Fibroblast of the aortic adventitia (primary cell): ENCODE measurements at places on chromosomes 5 and 9. TPM values are rescaled to one million over a fixed set of nuclear protein-coding genes. Genes with fewer than 3 reads are reported as not detected.

- no peak for DNase-seq
Measured at GRCh38 chr5:58544926-58545325, 37.9 kb upstream of the RAB3C start.

- no peak for DNase-seq
Measured at GRCh38 chr9:127314911-127315310, 50.3 kb downstream of the GARNL3 start.

The SLC6A7 gene
- not detected in 2 replicates for total RNA-seq

The OMD gene
- total RNA-seq, result 0.33 and 16.1 TPM in 2 replicates

The NR5A1 gene
- total RNA-seq, result not detected in 2 replicates

The PCDHGA9 gene
- 4.1 and 7.3 TPM in 2 replicates for total RNA-seq

- DNase-seq, result no peak
Measured at GRCh38 chr5:89826938-89827337, 582.6 kb downstream of the CETN3 start.

- no peak for DNase-seq
Measured at GRCh38 chr5:57448751-57449150, 33.9 kb downstream of the ACTBL2 start.

DNA sequence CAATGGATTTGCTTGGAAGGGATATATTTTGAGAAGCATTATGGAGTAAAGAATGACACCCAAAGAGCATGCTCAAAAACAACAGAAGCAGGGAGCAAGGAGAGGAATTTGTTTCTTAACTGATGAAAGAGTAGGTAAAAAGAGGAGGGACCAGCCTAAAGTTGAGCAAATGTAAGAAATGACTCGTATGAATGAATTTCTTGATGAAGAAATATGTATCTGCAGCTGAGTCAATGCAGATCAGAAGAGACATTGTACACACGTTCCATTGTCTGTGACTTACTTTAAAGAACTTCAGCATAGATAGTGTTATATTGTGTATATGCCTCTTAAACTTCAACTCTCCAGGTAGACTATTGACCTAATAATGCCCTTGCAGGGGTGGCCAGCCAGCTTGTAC, 112.7 kb upstream of the NREP start:
- DNase-seq, result peak; percentile 72

- peak; percentile 31 for DNase-seq
Measured at GRCh38 chr5:138241688-138242571, 28.8 kb upstream of the CDC23 start.

The AQP7 gene
- 0.09 TPM in 1 of 2 replicates, not detected in the other for total RNA-seq

- peak; percentile 77 for DNase-seq
Measured at GRCh38 chr5:33271606-33272005, 169.2 kb upstream of the TARS1 start.

GRCh38 chr5:151020304-151021110, at the start of gene GPX3:
TSS of gene GPX3 (plus strand) at chr5:151020591. CDS start at chr5:151020655, 64 bp downstream.
- DNase-seq, result no peak

DNA sequence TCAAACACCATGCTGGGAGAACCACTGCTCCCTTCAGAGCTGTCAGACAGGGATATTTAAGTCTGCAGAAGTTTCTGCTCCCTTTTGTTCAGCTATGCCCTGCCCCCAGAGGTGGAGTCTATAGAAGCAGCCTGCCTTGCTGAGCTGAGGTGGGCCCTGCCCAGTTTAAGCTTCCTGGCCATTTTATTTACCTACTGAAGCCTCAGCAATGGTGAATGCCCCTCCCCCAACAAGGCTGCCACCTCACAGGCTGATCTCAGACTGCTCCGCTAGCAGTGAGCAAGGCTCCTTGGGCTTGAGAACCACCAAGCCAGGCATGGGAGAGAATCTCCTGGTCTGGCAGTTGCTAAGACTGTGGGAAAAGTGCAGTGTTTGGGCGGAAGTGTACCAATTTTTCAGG, 205.5 kb upstream of the PTGER4 start:
- DNase-seq, result no peak
